ENCODE measurements at places on chromosomes 2 and 18.
A peak's percentile ranks its signal among the peaks of the same experiment; 100 is the strongest.

GRCh38 chr2:200733713-200734198 lies 78.0 kb upstream of the BZW1 start:
- no peak overlapping the region for H3K27ac ChIP-seq
- H3K27me3 ChIP-seq, result peaks cover 9% of the 10 kb centered on the region
- no peak for DNase-seq
- H3K4me3 ChIP-seq, result no peak overlapping the region

DNA sequence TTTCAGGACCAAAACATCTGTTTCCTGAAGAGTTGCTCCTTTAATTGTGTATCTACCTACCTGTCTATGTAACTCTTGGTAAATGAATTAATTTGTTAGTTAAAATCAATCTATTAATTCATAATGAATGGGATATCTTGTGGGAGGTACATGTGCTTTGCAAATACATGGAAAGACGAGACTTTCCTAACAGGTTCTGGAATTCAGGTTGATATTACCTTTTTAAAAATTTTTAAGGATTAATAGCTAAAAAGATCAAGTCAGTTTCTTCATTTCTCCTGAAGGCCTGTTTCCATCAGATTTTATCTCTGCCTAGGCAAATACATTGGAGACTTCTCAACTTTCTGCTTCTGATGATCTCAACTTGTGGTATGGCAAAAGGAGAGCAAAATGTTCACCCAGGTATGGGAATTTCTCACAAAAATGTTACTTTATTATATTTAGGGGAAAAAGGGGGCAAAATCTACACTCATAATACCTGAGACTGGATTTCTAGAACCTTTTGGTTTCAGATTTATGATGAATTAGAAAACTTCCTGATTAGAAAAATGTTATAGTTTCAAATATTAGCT lies 7.4 kb downstream of the TFPI start:
- no peak overlapping the region for H3K27ac ChIP-seq
- H3K4me1 ChIP-seq, result no peaks in the 10 kb centered on the region
- no peaks in the 10 kb centered on the region for H3K36me3 ChIP-seq
- no peak for DNase-seq
- no peak overlapping the region for H3K4me3 ChIP-seq

DNA sequence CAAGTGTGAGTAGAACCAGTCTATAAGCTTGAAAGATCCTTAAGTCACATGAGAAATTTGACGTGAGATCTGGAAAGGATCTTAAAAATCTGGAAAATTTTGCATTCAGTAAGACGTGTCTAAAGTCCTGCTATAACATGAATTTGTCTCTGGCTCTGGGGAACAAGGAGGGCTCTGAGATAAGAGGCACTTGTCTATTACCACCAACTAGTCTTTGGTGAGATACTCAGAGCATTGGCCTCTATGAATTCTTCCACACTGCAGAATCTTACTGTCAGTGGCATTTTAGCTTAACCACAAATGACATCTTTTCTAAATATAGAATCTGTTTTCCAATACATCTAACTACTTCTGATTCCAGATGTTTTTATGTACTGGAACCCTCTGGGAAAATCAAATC lies 1504.5 kb downstream of the DPP10 start:
- no peaks in the 10 kb centered on the region for H3K4me1 ChIP-seq
- H3K27ac ChIP-seq, result no peak overlapping the region
- H3K36me3 ChIP-seq, result no peaks in the 10 kb centered on the region
- no peaks in the 10 kb centered on the region for H3K27me3 ChIP-seq
- DNase-seq, result no peak

GRCh38 chr2:186407611-186408010 lies 78.4 kb upstream of the ZC3H15 start:
- H3K36me3 ChIP-seq, result no peaks in the 10 kb centered on the region
- no peaks in the 10 kb centered on the region for H3K4me1 ChIP-seq
- no peak overlapping the region for H3K4me3 ChIP-seq

- H3K27ac ChIP-seq, result no peak overlapping the region
- H3K4me3 ChIP-seq, result no peak overlapping the region
- H3K27me3 ChIP-seq, result peaks cover 9% of the 10 kb centered on the region
- no peaks in the 10 kb centered on the region for H3K4me1 ChIP-seq
- H3K36me3 ChIP-seq, result no peaks in the 10 kb centered on the region
Observed at GRCh38 chr2:55459714-55460274, 40.1 kb upstream of the CCDC88A start.

DNA sequence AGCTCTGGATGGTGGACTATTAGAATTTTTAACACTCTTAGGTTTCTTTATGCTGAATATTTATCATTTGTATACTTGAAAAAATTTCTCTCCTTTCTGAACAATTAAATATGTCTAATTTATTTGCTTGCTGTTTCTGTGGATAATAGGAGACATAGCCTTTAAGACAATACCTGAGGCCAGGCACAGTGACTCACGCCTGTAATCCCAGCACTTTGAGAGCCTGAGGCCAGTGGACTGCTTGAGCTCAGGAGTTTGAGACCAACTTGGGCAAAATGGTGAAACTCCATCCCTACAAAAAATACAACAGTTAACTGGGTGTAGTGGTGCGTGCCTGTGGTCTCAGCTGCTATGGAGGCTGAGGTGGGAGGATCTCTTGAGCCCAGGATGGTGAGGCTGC lies 54.7 kb downstream of the FAM117B start:
- no peak overlapping the region for H3K27ac ChIP-seq
- H3K36me3 ChIP-seq, result no peaks in the 10 kb centered on the region
- H3K27me3 ChIP-seq, result no peaks in the 10 kb centered on the region
- no peak for DNase-seq

DNA sequence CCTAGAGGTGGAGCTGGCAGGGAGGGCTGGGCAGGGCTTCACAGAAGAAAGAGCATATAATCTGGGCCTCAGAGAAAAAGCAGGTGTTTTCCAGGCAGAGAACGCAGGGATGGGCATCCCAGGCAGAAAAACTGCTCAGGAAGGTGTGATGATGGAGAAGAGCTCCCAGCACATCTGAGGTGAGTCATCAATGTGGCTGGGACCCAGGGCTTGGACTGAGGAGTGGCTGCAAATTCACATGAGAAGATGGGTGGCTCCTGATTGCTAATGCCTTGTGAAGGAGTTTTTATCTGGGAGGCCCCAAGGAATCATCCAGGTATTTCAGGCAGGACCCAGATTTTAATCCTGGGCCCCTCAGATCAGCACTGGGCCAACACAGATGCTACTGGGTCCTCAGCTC lies 10.2 kb downstream of the IL1F10 start:
- H3K27ac ChIP-seq, result no peak overlapping the region
- peaks cover 11% of the 10 kb centered on the region for H3K27me3 ChIP-seq
- no peaks in the 10 kb centered on the region for H3K36me3 ChIP-seq
- no peak overlapping the region for H3K4me3 ChIP-seq
- peaks cover 4% of the 10 kb centered on the region for H3K4me1 ChIP-seq
- no peak for DNase-seq

GRCh38 chr2:63580651-63581297 lies 7.5 kb downstream of the WDPCP start:
- no peaks in the 10 kb centered on the region for H3K4me1 ChIP-seq
- no peaks in the 10 kb centered on the region for H3K27me3 ChIP-seq
- H3K36me3 ChIP-seq, result no peaks in the 10 kb centered on the region
- DNase-seq, result no peak

- H3K4me3 ChIP-seq, result no peak overlapping the region
- no peak overlapping the region for H3K27ac ChIP-seq
- DNase-seq, result no peak
Observed at GRCh38 chr18:13359210-13359609, 140.7 kb downstream of the LDLRAD4 start.

- no peak for DNase-seq
- peaks cover 3% of the 10 kb centered on the region for H3K4me1 ChIP-seq
- no peak overlapping the region for H3K27ac ChIP-seq
- H3K4me3 ChIP-seq, result no peak overlapping the region
- peaks cover 51% of the 10 kb centered on the region for H3K27me3 ChIP-seq
- H3K36me3 ChIP-seq, result no peaks in the 10 kb centered on the region
Observed at GRCh38 chr2:120442541-120442922, 96.6 kb downstream of the INHBB start.

DNA sequence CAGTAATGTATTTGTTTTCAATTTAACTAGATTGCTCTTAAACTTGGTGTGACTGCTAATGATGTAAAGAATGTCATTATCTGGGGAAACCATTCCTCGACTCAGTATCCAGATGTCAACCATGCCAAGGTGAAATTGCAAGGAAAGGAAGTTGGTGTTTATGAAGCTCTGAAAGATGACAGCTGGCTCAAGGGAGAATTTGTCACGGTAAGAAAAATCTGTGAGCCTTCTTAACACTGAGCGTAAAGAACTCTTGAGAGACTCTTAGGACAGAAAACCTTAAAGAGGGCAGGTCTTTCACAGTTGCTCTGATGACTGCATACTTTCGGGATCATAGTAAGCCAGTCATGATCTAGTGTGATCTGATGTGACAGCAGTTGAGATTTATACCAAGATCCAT lies 15.9 kb downstream of the MDH1 start:
- DNase-seq, result no peak
- peaks cover 1% of the 10 kb centered on the region for H3K4me1 ChIP-seq
- no peak overlapping the region for H3K4me3 ChIP-seq
- H3K36me3 ChIP-seq, result peaks cover 50% of the 10 kb centered on the region
- no peaks in the 10 kb centered on the region for H3K27me3 ChIP-seq
- H3K27ac ChIP-seq, result no peak overlapping the region

DNA sequence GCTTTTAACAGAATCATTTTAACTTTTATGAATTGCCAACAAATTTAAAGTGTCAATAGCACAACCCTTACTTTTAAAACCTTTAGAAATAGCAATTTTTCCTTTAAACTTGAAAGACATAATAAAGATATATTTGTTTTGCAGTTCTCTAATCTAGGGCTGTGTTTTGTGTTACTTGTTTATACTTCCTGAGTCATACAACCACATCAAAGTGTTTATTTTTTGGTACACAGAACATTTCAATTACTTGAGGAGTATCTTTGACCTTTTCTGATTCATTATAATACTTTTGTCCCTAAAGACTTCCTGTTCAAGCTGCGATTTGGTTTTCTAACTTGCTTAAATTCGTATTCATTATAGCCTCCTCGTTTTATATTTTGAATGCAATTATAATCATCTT lies 21.8 kb downstream of the TYW5 start:
- H3K27me3 ChIP-seq, result no peaks in the 10 kb centered on the region
- DNase-seq, result no peak
- no peak overlapping the region for H3K27ac ChIP-seq
- H3K4me3 ChIP-seq, result no peak overlapping the region

- H3K27ac ChIP-seq, result peak overlapping the region; percentile 100
- H3K36me3 ChIP-seq, result peaks cover 77% of the 10 kb centered on the region
- peak overlapping the region; percentile 99 for H3K4me3 ChIP-seq
- no peaks in the 10 kb centered on the region for H3K27me3 ChIP-seq
Observed at GRCh38 chr2:234494361-234495250, 2.3 kb downstream of the ARL4C start.

GRCh38 chr2:112480530-112481049 lies 1.4 kb upstream of the TTL start:
- peaks cover 28% of the 10 kb centered on the region for H3K4me1 ChIP-seq
- H3K4me3 ChIP-seq, result peak overlapping the region; percentile 82
- DNase-seq, result peak; percentile 25
- H3K27ac ChIP-seq, result peak overlapping the region; percentile 84

- peaks cover 2% of the 10 kb centered on the region for H3K27me3 ChIP-seq
- H3K4me1 ChIP-seq, result peaks cover 35% of the 10 kb centered on the region
- peak; percentile 87 for DNase-seq
- H3K36me3 ChIP-seq, result peaks cover 13% of the 10 kb centered on the region
- peak overlapping the region; percentile 78 for H3K27ac ChIP-seq
Observed at GRCh38 chr2:135820003-135820618, 16.9 kb downstream of the LCT start.

DNA sequence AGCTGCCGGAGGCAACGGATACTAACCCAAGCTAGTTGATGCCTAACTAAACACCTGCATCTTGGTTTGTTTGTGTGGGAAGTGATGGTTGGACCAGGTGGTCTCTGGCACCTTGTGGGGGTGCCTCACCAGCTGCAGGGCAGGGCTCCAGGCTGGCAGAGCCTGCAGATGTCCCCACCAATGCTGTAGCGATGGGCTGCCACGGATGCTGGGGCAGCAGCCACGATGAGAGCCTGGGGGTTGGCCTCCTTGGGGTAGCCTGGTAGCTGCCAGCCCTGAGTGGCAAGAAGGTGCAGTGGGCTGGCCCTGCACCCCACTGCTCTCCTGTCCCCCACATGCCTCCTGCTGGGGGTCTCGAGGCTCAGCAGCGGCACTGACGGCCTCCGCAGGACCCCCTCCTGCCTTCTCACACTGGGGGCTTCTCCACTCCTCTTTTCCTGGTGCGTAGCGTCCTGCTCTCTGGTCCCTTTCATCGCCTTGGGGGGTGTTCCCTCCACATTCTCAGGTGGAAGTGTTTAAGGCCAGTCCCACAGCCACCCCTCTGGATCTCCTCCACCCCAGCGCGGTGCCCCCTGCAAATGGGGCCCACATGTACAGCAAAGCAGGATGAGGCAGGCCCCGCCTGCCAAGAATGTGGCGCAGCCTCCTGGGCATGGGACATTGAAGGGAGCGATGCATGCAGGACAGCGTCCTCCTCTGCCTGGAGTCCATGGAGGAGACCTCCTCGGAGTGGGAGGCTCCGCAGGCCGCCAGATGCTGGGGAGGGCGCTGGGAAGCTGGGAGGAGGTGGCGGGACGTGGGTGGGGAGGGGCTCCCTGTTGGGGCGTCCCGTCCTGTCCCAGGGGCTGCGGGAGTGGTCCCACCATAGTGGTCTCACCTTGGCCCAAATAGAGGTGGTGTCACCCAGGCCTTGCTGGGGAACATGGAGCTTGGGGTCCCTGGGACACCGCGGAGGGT lies 173.1 kb downstream of the ASB1 start:
- H3K4me1 ChIP-seq, result no peaks in the 10 kb centered on the region
- no peak overlapping the region for H3K27ac ChIP-seq
- no peaks in the 10 kb centered on the region for H3K36me3 ChIP-seq
- DNase-seq, result no peak
- H3K4me3 ChIP-seq, result no peak overlapping the region
- H3K27me3 ChIP-seq, result peaks cover 15% of the 10 kb centered on the region

DNA sequence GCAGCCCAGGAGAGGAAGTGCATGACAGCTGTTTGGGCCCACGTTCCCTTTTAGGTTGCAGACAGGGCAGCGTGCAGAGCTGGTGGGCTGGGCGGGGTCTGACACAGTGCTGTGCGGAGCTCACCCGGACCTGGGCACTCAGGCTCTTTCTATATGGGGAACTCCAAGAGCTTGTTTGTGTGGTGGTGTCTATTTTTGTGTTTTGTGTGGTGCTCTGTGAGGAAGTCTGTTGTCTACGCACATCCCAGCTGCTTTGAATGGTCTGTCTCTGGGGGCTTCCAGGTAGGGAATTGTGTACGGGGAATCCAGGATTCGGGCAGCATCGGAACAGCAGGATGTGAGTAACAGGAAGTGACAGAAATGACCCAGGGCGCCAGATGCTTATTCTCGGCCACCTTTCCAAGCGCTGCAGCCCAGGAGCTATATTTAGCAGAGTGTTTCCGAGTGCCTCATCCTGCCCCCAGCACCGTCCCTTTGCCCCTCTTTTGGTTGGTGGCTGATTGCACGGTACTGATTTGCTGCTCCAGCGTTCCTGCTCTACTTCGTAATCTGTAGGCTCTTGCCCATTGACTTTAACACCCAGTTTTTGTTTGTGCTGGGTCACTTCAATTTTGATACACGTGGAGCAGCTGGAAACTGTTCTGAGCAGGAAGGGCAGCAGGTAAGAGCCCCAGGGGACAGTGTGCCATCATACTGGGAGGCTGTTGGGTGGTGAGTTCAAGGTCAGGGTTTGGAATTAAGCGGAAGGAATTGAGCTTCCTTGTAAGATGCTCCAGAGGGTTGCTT lies 64.7 kb downstream of the DGKD start:
- H3K27me3 ChIP-seq, result no peaks in the 10 kb centered on the region
- peak overlapping the region; percentile 99 for H3K27ac ChIP-seq
- peaks cover 53% of the 10 kb centered on the region for H3K36me3 ChIP-seq

Data from activated CD4-positive, alpha-beta memory T cell treated with anti-CD3 and anti-CD28 coated beads, Interleukin-2, amount 10 ng/mL, durations not matched to agents 7 days and 5 days (primary cell).